ENCODE measurements at places on chromosomes 1 and 21.
A peak's percentile ranks its signal among the peaks of the same experiment; 100 is the strongest.

DNA sequence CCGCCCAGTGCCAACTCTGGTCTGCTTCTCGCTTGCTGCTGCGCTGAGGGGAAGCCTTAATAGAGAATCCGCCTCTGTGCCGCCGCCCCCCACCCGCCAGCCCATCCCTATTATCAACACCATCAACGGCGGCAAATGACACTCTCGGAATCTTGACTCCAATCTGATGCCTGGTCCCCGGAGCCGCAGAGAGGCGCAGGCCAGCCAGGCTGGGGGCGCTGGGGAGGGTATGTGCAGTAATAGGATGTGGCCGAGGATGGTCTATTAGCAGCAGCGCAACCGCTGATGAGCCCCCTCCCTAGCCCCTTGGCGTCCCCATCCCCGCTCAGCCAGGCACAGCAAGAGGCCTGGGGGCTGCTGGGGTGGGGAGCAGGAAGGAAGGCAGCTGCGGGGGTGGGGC lies 15.1 kb upstream of the DMBX1 start:
- no peak for DNase-seq

DNA sequence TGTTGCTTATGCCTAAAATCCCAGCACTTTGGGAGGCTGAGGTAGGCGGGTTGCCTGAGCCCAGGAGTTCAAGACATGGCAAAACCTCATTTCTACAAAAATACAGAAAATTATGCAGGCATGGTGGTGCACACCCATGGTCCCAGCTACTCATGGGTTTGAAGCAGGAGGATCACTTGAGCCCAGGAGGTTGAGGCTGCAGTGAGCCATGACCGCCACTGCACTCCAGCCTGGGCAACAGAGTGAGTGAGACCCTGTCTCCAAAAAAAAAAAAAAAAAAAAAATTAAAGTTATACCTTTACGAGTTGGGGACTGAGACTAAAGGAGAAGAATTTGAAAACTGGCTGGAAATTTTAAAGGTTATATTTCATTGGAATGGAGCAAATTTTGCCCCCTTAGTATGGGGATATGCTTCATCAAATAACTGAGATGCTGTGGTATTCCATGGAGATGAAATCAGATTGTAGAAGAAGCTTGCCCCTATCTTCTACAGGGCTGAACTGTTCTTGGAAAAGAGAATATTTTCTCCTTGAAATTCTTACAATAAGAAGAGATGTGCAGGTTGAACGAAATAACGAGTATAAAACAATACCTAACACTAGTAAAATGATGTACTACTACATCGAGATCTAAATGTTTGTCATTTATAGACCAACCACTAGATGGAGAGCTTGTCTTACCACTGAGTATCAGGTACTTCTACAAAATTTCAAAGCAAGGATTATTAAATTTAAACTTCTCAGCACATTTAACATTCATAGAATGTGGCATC lies 34.9 kb upstream of the SCYL3 start:
- peak; percentile 58 for DNase-seq

DNA sequence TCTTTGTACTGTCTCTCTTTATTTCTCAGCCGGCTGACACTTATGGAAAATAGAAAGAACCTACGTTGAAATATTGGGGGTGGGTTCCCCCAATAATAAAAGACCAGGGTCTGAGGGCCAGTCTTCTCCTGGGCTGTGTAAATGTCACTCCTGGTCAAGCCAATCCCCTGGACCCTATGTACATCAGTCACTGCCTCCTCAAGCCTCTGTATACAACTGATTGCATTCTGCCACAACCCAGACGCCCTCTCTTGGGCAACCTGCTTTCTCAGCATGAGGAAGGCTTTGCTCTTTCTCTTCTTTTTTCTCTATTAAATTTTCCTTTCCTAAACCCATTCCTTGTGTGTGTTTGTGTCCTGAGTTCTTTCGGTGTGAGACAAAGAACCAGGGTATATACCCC lies 84.1 kb upstream of the SERBP1 start:
- no peak for DNase-seq

DNA sequence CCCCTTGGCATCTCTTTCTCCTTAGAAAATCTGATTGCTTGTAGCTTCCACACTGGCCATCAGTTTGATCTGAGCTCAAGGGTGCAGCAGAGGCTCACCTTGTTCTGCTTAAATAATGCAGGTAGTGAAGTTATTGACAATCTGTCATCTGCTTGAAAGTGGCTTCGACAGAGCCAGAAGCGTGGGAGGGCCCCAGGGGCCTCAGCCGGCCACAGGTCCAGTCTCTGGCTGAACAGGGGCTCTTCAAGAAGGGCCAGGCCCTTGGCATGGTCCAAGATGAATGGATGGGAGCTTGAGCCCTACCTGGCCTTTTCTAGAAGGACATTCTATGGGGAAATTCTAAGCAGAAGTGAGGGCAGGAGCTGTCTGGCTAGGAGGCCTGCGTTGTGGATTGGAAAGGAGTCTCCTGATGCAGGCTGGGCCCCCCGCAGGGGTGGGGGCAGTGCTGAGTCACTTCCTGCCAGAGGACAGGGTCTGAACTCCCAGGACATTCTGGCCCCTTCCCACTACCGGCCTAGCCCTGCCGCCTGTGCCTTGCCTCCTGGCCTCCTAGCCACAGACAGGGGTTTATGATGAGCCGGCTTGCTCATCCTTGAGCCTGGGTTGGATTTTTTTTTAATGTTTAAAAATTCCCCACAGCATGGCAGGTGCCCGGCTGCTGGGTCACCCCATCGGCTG lies 162.3 kb upstream of the VAMP3 start:
- DNase-seq, result no peak

DNA sequence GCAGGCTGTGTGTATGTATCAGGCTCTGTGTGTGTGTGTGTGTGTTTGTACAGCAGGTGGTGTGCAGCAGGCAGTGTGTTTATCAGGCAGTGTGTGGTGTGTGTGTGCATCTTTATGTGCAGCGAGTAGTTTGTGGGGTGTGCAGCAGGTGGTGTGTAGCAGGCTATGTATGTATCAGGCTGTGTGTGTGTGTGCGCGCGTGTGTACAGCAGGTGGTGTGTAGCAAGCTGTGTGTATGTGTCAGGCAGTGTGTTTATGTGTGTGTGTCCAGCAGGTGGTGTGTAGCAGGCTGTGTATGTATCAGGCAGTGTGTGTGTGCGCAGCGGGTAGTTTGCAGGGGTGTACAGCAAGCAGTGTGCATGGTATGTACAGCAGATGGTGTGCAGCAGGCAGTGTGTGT lies 29.0 kb downstream of the PTPRF start:
- no peak for DNase-seq

GRCh38 chr21:42269386-42269785 lies 45.8 kb downstream of the TFF3 start:
- DNase-seq, result no peak

- DNase-seq, result no peak
Measured at GRCh38 chr1:119806489-119806888, 4.8 kb downstream of the REG4 start.

DNA sequence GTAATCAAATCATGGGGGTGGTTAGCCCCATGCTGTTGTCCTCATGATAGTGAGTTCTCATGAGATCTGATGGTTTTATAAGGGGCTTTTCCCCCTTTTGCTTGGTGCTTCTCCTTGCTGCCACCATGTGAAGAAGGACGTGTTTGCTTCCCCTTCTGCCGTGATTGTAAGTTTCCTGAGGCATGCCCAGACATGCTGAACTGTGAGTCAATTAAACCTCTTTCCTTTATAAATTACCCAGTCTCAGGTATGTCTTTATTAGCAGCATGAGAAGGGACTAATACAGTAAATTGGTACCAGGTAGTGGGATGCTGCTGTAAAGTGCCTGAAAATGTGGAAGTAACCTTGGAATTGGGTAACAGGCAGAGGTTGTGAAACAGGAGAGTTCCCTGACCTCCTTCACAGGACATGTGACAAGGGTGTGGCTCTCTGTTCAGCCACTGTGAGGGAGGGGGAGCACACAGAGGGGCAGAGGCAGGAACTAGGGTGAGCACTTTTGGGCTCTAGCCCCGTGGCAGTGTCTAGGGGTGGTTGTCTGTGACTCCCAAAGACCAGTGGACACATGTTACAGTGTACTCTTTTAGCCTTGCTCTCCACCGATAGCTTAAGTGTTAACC lies 105.3 kb downstream of the BACH1 start:
- no peak for DNase-seq

DNA sequence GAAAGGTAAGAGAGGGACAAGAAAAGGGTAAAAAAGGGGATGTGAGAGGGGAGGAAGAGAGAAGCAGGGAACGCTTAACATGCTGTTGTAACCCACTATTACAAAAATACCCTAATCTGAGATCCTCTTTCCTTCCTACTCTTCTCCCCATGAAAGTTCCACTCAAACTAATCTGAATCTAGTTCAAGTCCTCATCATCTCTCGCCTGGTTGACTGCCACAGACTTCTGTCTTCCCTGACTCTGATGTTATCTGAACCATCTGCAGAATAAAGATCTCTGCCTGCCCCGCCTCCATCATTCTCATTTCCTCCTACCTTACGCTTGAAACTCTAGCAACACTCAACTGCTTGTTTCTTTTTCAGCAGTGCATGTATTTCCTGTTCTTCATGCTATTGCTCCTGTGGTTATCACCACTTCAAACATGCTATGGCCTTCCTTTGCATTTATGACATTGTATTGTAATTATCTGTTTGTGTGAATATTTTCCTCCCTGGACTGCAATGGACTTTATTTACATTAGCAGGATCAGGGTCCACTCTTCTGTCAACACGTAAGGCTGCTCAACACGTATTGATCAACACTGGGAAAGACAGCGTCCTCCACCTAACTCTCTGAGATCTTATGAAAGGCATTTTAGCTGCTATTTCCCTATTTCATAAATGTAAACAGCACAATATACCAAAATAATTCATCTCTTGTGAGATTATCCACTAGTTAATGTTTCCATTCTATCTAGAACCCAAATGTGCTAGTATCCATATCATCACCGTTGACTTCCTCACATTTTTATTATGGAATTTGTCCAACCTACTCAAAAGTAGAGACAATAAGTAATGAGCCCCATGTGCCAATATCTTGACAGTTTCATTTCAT lies 215.5 kb upstream of the USP25 start:
- no peak for DNase-seq

DNA sequence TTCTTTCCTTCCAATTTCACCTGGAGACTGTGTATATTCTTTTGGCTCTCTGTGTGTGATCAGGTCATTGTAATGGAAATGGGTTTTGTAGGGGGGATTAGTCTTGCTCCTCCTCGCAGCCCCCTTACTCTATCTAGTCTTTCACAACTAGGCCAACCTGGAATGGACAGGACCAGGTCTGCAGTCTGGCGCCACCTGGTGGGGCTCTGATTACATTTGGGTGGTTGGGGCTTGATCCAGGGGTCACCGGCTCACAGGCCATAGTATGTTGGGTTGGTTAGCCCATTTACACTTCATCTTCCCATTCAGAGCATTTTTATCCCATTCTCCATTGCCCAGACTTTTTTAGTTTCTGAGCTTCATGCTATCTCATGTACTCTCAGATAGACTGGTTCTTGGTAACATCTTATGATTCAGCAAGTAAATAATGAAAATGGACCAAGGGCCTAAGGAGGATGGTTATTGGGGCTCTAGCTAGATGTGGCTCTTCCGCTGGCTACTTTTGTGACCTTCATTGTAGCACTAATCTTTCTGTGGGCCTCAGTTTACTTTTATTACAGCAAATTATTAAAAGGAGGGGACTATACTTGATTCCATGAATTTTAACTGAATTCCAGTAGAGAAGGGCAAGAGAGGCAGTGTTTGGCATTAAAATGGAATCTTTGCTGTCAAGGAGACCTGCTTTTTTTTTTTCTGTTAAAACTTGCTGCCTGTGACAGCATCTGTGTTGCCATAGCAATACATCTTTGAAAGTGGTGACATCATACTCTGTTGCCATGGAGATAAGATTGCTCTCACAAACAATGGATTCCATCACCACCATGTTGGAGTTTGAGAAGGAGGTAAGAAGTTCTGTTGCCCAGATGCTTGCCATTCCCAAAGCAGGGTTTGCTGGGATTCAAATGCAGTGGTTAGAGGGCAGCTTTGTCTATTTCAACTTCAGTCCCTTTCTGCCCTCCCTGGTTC lies 150.1 kb downstream of the PLXNA2 start:
- peak; percentile 55 for DNase-seq

DNA sequence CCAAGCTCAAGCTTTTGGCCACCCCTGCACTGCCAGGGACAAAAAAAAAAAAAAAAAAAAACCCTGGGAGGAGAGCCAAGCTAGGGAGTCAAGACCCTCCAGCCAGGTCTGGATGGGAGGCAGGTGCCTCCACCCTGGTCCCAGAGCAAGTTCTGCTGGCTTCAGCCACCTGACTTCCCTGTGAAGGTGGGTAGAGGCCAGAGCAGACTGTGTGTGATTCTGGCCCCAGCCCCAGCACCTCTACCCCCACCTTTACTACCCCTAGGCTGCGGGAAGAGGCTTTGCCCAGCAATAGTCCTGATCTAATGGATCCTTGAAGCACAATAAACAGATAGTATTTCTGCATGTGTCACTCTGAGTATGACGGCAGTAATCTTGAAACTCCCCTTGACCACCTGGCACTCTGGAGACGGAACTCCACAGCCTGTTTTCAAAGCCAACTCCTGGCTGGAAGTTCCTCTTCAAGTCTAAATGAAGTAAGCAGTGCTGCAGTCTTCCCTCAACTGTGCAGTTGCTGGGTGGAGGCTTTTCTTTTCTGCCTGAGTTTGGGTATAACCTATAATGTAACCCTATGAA lies 9.8 kb downstream of the PDZK1IP1 start:
- no peak for DNase-seq

DNA sequence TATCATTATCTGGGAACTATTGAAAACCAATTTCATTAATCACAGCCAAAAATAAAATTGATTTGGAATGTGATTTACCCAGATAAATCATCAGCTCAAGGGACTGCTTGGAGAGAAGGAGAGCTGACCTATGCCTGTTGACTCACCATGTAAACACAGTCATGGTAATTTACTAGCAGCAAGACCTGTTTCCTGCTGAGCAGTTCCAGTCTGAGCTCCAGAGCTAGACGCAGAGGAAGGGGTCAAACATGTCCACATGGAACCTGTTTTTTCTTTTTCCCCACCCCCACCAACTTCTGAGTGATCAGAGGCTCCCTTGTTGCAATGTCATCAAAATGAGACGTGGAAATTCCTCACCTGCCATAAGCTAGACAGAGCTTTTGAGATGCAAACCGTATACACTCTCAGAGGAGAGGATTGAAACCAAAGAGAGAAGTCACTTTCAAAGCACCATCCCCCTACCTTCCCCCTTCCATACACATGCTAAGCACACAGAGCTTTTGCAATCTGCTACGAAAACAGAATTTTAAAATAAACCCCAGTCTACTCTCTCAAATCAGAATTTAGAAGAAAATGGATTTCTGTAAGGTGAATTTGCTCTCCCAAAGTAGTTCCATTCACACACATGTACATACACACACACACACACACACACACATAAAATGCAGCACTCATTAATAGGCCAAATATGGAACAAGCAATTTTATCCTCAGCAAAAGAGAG lies 55.9 kb upstream of the PTGFRN start:
- DNase-seq, result peak; percentile 84

Data from fibroblast of skin of right biceps (primary cell).